Stimulated activated CD8-positive, alpha-beta memory T cell treated with anti-CD3 and anti-CD28 coated beads, Interleukin-4, amount 100 ng/mL, for 4 hours (primary cell): ENCODE measurements at places on chromosomes 4 and X.
A peak's percentile ranks its signal among the peaks of the same experiment; 100 is the strongest.

GRCh38 chrX:3521396-3521795 lies 174.9 kb upstream of the MXRA5 start:
- no peak for DNase-seq

GRCh38 chr4:85492336-85492735 lies 17.4 kb downstream of the ARHGAP24 start:
- no peak for DNase-seq

- no peak for DNase-seq
Measured at GRCh38 chrX:20063716-20064351, 52.9 kb downstream of the MAP7D2 start.

DNA sequence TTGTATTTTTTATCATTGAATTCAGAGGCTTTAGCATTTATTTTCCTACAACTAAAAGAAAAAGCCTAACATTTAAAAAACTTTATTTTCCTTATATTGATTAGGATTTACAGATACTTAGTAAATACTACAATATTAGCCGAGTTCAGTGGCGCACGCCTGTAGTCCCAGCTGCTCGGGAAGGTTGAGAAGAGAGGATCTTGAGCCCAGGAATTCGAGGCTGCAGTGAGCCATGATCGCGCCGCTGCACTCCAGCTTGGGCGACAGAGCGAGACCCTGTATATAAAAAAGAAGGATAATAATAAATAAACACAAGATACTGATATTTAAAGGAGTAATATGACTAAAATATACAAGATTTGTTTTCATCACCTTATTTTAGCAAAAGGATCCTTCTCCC lies 681 bp upstream of the UPF3B start:
- DNase-seq: no peak

DNA sequence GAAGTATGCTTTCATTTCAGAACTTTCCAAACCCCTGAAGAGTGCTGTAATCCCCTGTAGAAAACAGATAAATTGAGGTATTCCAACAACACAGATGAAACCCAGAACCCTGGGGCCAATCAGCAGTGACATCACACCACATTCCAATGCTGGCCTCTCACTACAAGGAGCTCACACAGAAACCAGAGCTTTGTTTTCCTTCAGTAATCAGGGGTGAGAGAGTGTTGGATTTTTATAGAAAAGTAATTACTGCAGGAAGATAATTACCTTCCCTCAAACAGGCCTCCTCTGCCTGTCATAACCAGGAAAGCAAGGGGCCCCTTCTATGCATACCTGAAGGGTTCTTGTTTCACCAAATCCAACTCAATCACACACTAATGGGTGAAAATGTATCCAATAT lies 246.2 kb downstream of the SCFD2 start:
- DNase-seq: no peak

GRCh38 chr4:141153751-141154510 lies 20.7 kb upstream of the RNF150 start:
- DNase-seq: no peak

GRCh38 chrX:154334496-154334895 lies 38.9 kb downstream of the TKTL1 start:
- DNase-seq: no peak

DNA sequence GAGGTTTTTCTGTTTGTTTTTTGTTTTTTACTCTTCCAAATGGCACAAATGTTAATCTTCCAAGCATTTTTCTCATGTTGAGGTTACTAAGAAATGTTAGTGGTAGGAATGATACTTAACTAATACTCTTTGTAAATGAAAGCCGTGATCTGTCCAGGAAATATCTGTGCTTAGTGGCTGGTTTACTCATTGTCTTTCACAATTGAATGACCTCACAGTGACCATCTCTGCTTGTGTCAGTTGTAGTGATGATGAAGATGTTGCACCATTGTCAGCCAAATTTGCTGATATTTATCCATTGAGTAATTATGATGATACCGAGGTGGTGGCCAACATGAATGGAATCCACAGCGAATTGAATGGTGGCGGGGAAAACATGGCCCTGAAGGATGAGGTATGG lies 93.5 kb downstream of the TNIP2 start:
- DNase-seq: no peak

DNA sequence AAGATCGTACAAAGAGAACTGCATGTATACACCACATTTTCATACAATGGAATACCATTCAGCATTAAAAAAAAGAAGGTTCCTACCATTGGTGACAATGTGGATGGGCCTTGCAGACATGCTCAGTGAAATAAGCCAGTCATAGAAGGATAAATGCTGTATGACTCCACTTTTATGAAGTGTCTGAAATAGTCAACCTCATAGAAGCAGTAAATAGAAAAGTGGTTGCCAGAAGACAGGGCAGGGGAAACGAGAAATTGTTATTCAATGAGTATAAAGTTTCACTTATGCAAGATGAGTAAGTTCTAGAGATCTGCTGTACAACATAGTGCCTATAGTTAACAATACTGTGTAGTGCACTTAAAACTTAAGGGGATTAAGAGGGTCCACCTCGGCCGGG lies 257.5 kb upstream of the FTHL17 start:
- DNase-seq: no peak

GRCh38 chrX:45889471-45889870 lies 655.8 kb downstream of the ZNF674 start:
- no peak for DNase-seq

- DNase-seq: no peak
Measured at GRCh38 chr4:48012824-48013223, 3.7 kb downstream of the CNGA1 start.

- no peak for DNase-seq
Measured at GRCh38 chrX:38803588-38804431, 2.6 kb downstream of the MID1IP1 start.

GRCh38 chr4:110867251-110867960 lies 244.5 kb upstream of the PITX2 start:
- no peak for DNase-seq

- no peak for DNase-seq
Measured at GRCh38 chrX:10569946-10570345, 50.4 kb downstream of the MID1 start.

- no peak for DNase-seq
Measured at GRCh38 chrX:78753571-78753970, 6.1 kb downstream of the LPAR4 start.

GRCh38 chr4:167088115-167088514 lies 146.2 kb downstream of the SPOCK3 start:
- no peak for DNase-seq

DNA sequence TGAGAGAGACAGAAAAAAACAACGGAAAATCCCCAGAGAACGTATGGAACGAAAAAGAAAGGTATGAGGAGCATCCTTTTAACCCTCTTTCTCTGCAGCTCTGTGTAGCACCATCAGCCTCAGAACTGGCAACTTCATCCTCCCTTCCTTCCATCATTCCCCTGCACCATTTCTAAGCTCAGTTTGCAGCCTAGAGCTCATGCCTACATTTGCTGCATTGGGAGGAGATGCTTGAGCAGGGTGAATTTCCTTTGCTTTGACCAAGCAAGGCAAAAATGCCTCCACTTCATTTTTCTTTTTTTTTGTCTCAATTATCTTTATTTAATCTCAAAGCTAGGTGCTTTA lies 67.9 kb downstream of the ANK2 start:
- DNase-seq: no peak

DNA sequence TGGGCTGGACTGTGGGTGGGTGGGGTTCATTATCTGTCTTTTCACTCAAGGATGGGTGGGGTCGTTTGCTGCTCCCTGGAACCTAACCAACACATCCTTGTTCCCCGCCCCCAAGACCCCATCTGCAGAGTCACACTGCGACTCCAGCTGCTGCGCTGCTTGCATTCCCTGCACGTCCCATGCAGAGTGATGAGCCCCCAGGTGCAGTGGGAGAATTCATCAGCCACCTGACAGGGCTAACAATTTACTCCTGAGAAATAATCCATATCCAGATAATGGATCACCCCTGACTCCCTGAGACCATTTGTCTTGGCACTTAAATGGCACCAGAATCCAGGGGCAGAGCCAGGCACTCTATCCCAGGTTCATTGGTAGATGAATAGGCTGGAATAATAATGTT lies 12.4 kb upstream of the ARHGAP36 start:
- no peak for DNase-seq

- DNase-seq: no peak
Measured at GRCh38 chr4:78360466-78360865, 191.1 kb upstream of the ANXA3 start.

GRCh38 chr4:157908031-157908430 lies 264.8 kb downstream of the GASK1B start:
- DNase-seq: no peak

DNA sequence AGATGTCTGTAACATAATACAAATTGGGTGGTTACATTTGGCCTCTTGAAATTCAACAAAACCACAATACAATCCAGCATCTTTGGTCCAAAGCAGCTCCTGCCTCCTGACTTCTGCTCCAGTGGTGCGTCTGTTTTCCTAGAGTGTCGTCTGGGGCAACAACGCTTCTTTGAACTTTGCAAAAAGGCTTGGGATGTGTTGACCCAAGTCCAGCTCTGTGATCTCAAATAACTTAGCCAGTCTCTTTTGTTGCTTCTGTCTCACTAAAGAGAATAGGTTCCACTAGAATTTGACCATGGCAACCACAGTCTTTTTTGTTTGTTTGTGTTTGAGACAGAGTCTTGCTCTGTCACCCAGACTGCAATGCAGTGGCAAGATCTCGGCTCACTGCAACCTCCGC lies 324.0 kb downstream of the DHRSX start:
- DNase-seq: no peak

- DNase-seq: no peak
Measured at GRCh38 chrX:125894947-125895346, 271.1 kb downstream of the DCAF12L2 start.

DNA sequence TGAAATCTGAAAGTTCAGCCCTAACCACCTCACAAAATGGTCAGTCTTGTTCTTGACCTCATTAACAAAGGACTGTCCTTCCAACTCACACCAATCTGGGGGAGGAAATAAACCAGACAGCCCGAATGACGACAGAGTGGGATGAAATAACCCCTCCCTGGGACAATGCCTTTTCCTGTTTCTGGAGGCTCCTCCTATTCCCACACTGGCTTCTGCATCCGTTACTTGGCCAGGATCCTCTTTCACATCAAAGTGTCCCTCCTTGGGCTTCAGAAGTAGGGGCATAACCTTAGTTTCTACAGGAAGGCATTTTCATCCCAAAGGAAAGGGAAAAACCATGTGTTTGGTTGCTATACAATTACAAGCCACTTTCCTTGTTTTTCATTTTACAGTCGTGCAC lies 59.8 kb upstream of the RPL34 start:
- no peak for DNase-seq

GRCh38 chrX:56248492-56248891 lies 16.3 kb downstream of the KLF8 start:
- DNase-seq: peak; percentile 10

- DNase-seq: no peak
Measured at GRCh38 chr4:47543331-47543730, 58.3 kb downstream of the ATP10D start.
